Endothelial cell of umbilical vein (primary cell): ENCODE measurements at places on chromosomes 3 and 15. TPM values are rescaled to one million over a fixed set of nuclear protein-coding genes. Genes with fewer than 3 reads are reported as not detected.

DNA sequence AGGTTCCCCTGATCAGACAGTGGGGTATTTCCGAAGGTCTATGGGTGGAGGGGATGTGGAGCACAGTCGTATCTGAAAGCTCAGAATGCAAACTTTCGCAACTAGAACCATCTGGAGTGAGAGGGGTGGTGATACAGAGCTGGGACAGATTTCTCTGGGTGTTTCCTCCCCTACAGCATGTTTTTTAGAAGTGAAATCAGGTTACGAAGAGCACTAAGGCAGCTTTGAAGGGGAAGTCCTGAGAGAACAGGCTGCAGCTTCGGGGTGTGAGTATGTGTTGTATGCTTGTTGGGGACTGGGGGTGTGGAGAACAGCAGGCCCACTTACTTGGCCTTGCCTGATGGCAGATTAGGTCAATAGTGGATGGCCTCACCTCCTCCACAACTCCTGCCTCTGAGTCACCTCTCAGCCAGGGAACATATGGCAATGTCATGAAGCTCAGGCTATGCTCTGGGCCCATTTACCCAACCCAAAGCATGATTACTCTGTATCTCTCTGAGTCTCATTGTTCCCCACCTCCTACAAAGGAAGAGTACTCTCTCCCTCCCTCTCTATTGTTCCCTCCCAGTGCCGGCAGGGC lies 107.2 kb upstream of the RASGRP1 start:
- no peak for DNase-seq

DNA sequence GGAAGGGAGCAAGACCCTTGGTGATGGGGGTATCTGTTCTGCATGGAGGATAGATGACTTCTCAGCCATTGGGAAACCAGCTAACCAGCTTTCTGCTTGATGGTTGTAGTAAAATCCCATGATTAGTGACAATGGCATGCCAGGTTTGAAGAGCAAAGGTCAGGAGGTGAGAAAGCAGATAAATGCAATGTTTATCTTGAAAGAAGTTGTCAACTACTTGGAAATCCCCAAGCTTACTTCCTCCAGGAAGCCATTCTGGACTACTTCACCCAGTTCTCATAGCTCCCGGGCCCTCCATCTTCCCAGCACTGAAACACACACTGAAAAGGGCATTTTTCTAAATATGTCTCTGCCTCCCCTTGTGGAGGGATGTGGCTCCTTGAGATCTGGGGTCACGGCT lies 51.3 kb downstream of the SMAD3 start:
- DNase-seq: peak; percentile 76

DNA sequence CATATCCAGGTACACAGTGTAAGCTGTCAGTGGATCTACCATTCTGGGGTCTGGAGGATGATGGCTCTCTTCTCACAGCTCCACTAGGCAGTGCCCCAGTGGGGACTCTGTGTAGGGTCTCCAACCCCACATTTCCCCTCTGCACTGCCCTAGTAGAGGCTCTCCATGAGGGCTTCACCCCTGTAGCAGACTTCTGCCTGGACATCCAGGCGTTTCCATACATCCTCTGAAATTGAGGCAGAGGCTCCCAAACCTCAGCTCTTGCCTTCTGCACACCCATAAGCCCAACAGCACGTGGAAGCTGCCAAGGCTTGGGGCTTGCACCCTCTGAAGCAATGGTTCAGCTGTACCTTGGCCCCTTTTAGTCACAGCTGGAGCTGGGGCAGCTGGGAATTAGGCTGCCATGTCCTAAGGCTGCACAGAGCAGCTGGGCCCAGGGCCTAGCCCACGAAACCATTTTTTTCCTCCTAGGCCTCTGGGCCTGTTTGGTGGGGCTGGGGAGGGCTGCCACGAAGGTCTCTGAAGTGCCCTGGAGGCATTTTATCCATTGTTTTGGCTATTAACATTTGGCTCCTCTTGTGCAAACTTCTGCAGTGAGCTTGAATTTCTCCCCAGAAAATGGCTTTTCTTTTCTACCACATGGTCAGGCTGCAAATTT lies 65.5 kb upstream of the FILIP1L start:
- no peak for DNase-seq

DNA sequence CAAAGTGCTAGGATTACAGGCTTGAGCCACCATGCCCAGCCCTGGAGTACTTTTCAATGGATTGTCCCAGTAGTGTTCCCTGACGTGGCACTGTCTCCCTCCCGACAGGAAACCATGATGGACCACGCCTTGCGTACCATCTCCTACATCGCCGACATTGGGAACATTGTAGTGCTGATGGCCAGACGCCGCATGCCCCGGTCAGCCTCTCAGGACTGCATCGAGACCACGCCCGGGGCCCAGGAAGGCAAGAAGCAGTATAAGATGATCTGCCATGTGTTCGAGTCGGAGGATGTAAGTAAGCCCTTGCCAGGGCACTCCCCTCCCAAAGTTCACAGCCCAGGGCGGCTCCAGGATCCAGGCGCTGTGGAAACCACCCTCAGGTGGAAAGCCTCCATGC lies 168.1 kb downstream of the NSMCE3 start:
- no peak for DNase-seq

GRCh38 chr3:141071681-141072260 lies 20.6 kb downstream of the SPSB4 start:
- DNase-seq: no peak

The NEIL1 gene
- polyA plus RNA-seq: 29.5 and 34.5 TPM in 2 replicates

The TRIM42 gene
- polyA plus RNA-seq: not detected in 2 replicates

The CAMKV gene
- not detected in 2 replicates for polyA plus RNA-seq
